ENCODE measurements at places on chromosomes 1 and 21. TPM values are rescaled to one million over a fixed set of nuclear protein-coding genes. Genes with fewer than 3 reads are reported as not detected.

Gene TMEM59
- total RNA-seq: 366 TPM

DNA sequence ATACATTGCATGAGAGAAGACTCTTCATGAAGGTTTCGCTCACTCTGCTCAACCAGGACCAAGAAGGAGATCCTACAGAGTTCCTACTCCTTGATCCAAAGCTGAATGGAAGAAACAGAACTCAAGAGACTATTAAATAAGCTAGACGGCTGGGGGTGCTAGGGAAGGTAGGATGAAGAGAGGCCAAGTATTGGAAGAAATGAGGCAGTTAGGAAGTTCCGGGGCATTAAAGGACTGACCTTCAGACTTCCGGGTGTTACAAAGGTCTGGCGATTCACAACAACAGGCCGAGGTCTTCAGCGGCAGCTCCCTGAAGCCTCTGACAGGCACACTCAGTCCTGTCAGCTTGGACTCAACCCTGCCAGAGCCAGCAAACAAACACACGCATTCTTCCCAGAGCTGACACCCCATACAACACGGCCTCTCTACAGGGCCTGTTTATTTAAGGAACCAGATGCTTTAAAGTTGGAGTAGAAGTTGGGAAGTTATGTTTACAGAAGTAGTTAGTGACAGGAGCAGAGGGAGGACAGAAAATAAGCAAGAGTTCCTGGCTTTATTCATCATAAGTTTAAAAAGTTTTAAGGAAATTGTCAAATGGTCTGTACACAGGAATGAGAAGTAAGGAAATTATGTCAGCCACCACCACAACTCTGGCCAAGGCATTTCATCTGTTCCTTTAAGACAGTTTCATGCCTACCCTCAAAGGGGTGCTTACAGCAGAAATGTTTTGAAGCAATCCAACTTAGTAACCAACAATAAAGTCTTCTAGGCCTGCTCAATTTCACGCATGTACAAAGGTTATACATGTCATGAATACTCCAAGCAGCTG, 4.7 kb downstream of the SORT1 start:
- no peak for DNase-seq

DNA sequence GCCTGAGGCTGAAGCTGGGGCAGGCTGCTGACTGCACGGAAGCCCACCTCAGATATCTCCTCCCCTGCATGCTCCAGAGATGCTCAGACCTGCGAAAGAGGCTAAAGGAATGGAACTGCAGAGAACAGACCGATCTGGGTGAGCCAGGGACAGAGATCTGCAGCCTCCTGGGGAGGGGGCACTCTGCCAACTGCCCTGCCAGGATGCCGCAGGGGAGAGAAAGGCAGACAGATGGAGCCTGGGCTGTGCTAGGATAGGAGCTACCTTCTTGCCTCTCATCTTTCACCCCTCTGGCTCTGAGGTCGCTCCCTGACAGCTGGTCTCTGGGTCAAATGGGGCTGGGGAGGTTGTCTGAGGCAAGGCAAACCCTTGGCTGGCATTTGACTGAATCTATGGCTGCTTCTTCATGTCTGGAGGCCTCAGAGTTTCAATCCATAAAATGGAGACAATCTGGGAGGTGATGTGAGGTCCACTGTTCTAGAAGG, 238.2 kb downstream of the GRIK3 start:
- DNase-seq: no peak

Gene EDARADD
- 50.4 TPM for total RNA-seq

GRCh38 chr21:37792046-37792445, 124.2 kb downstream of the KCNJ6 start:
- no peak for DNase-seq

Gene GPA33
- total RNA-seq: 0.16 TPM

DNA sequence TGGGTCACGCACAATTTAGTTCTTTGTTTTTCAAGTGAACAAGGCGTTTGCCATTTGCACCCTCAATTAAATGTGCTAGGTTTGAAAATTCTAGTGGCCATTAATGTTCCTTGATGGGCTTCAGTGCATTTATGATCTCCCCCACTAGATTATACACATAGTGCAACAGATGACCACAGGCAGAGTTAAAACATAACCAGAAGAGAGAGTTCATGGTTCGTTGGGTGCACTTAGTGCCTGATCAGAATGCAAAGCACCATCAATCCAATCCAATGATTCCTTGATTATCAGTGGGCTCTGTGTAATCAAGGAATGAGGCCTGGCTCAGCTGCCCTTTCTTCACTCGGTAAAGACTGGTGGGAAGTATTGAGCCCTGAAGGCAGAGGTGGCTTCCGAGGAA, 334.5 kb downstream of the PRDM2 start:
- no peak for DNase-seq

- no peak for DNase-seq
Measured at GRCh38 chr21:38794978-38795377, 10.8 kb upstream of the ETS2 start.

Gene TMEM9
- 55.3 TPM for total RNA-seq

DNA sequence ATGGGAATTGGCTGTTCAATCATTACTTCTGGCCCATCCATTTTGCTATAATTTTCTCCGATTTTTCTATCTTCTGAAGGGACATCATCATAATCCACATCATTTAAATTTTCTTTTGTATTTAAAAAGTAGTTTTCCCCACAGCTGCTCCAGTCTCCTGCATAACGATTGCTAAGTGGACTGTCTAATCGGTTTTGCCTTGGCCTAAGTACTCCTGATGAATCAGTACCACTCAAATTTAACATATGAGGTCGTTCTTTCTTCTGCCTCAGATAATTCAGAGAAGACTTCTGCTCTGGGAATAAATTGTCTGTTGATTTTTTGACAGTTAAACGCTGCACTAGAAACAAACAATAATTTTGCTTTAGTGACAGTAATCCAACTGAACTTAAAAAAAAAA, 41.9 kb downstream of the SYDE2 start:
- no peak for DNase-seq

Gene UTP25
- 13.8 TPM for total RNA-seq

- no peak for DNase-seq
Measured at GRCh38 chr1:233897325-233898162, 6.9 kb upstream of the SLC35F3 start.

Gene CYP4B1
- total RNA-seq: 358 TPM

- DNase-seq: no peak
Measured at GRCh38 chr1:161229896-161230295, 4.0 kb downstream of the TOMM40L start.
